Forelimb muscle (tissue), 1 donor: ENCODE measurements at places on chromosomes 11 and 22.

DNA sequence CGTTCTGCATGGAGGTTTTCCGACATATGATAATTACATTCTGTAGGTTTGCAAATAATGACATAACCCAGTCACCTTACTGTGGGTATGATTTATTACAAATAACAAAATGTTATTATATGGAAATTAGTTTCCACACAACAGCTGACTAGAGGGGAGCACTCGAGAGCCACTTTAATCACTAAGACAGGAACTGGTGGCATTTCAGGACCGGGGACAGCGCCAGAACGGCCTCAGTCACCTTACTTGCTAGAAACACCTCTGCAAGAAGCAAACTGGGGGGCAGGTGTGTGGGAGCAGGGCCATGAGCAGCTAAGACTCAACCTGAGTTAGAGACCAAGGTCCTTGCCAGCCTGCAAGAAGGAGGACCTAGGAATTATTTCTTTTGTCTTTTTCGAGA, 199.9 kb downstream of the DSCAML1 start:
- no peak for DNase-seq

DNA sequence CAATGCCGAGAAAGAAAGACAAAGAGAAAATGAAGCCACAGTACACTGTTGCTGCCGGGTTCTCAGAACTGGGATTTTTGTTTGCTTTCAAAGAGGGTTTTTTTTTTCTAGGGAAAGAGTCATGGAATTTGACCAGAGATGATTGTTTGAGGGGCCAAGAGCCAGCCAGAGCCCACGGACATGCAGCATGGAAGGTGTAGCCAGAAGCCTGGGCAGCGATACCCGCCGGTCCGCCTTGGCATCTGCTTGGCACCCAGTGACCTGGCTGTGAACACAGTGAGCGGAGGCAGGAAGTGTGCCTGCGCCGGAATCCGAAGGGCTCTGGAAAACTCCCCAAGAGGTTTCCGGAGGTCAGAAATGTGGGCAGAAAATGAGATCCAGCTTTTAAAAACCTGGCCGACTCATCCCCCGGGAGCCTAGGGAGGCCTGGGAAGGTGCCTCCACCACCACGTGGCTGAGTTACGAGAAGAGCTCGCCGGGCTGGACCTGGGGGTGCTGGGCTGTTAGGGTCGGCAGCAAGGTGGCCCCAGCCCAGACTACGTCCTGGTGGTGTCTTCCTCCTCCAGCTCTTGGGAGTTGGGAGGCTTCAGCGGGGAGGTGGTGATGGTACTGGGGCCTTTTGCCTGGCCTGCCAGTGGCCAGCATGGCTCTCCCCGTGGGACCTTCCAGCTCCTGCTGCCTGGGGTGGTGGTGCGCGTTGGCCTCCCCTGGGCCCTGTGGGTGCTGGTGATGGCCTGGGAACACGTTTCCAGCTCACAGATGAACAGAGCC, 61.6 kb upstream of the PPARA start:
- DNase-seq: no peak

GRCh38 chr11:123630126-123630608, 24.3 kb downstream of the SCN3B start:
- no peak for DNase-seq

DNA sequence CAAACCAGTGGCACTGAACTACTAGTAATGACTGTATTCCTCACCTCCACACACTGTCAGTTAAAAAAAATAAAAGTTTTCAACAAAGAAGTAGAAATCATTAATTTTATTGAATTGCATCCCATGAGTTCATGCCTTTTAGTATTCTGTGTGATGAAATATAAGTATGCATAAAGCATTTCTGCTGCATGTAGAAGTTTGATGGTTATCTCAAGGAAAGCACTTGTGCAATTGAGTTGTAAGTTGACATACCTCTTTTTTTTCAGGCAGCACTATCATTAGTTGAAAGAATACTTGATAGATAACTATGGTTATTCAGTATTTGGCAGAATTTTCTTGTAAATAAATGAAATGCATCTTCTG, 104.4 kb downstream of the STIM1 start:
- DNase-seq: no peak

DNA sequence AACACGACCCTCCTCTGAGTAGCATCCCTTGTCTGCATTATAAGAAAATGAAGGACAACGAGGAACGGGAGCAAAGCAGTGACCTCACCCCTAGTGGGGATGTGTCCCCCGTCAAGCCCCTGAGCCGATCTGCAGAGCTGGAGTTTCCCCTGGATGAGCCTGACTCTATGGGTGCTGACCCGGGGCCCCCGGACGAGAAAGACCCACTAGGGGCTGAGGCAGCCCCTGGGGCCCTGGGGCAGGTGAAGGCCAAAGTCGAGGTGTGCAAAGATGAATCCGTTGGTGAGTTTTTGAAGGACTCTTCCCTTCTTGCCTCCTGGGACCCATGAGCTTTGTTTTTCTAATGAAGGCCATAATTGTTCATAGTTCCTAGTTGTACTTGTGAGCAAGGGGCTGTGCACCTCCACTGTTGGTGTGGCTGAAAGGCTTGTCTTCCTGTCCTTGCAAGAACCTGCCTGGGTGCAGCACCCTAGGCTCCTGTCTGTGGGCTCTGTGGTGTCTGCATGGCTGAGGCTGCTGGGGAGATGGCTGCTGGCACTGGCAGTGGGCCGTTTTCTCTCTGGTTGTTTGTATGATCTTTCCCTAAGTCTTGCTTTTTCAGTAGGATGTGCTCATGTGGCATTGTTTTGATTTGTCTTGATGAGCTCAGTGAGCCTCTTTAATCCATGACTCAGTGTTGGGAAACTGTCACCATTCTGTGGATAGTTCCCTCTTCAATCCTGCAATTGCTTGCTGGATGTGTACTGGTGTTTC, 10.1 kb downstream of the DGCR8 start:
- no peak for DNase-seq

GRCh38 chr11:70899616-70900015, 352.8 kb downstream of the SHANK2 start:
- DNase-seq: no peak
